ENCODE measurements at places on chromosomes 7 and 10.

GRCh38 chr7:117610396-117610795, 130.6 kb downstream of the CFTR start:
- DNase-seq = no peak

DNA sequence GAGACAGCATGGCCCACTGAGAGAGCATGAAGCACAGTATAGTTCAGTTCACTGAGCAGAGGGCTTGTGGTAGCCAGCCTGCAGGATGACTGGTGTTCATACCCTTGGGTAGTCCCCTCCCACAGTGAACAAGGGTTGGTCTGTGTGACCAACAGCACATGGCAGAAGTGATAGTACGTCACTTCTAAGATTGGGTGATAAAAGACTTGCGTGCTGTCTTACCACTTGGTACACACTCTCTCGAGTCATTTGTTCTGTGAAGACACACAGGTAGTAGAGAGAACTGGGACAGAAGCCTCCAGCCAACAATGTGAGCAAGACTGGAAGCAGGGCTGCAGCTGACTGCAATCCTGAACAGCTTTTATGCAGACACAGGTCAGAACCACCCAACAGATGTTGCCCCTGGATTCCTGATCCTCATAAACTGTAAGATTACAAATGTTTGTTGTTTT, 14.6 kb downstream of the EPC1 start:
- DNase-seq = no peak

DNA sequence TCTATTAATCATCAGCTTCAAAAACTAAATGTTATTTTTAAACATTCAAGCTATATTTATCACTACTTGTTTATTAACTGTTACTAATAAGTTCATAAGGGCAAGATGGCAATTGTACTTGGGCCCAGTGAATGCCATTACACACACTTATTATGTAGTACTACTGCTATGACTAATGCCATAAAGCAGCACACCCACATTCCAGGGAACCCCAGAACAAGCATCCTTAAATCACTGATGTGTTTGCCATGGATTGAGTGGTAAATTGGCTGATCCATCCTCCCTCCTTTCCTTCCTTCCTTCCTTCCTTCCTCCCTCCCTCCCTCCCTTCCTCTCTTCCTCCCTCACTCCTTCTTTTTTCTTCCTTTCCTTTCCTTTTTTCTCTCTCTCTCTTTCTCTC, 37.4 kb upstream of the RSU1 start:
- DNase-seq = no peak

- DNase-seq = no peak
Observed at GRCh38 chr7:154953006-154953684, 49.8 kb downstream of the PAXIP1 start.

DNA sequence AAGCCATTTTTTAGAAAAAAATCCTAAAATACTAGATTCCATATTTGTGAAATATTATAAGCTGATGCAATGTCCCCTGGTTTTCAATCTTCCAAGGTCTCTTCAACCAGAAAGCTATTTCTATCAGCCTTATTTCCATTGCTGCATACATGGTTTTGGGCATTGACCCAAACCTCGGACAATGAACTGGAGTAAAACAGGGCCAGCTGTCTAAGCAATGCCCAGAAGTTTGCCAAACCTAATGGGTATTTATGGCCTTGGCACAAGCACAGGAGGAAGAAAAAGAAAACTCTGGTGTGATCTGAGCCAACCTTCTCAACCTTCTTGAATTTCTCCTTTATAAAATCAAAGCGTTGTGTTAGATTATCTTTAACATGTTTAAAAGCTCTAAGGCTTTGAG, 402.3 kb downstream of the DNAJB9 start:
- DNase-seq = no peak

- no peak for DNase-seq
Observed at GRCh38 chr10:19117438-19117837, 68.8 kb downstream of the MALRD1 start.
